ENCODE measurements at places on chromosomes 5 and 9.
A peak's percentile ranks its signal among the peaks of the same experiment; 100 is the strongest.

- peak; percentile 84 for DNase-seq
These were observed 9.2 kb upstream of the GPRIN1 start for GRCh38 chr5:176619203-176619568.

DNA sequence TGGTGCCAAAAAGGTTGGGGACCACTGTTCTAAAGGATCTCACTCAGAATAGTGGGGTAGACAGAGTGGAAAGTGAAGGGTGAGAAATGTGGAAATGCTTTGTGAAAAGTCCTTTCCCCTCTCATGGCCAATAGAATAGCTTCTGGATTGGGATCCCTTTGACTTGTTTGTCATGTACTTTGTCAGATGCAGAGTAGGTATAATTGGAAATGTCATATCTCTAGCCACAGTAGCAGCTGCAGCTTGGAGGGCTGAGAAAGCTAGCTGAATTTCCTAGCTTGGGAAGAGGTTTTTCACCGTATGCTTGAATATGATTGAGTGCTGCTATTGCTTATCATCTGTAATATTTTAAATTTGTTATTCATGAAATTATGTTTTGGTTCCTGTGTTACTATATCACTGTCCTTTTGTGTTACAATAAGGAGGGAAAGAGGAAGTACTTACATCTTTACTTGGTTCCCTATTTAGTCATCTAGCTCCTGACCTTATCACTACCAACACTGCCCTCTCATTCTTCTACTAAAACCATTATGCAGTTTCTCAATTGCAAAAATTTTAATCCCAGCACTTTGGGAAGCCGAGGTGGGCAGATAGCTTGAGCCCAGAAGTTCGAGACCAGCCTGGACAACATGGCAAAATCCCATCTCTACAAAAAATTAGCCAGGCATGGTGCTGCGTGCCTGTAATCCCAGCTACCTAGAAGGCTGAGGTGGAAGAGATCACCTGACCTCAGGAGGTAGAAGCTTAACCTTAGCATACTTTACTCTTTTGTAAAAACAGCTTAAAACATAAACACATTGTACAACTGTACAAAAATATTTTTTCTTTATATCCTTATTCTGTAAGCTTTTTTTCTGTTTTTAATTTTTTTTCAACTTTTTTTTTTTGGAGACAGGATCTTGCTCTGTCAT is 12.4 kb downstream of the SLC30A5 start:
- DNase-seq, result no peak

GRCh38 chr5:72314571-72315172 is 5.4 kb downstream of the MRPS27 start:
- DNase-seq, result no peak

- no peak for DNase-seq
These were observed 15.4 kb downstream of the FAM81B start for GRCh38 chr5:95406426-95407090.

- no peak for DNase-seq
These were observed 113.5 kb upstream of the SLC12A2 start for GRCh38 chr5:127970081-127970480.

DNA sequence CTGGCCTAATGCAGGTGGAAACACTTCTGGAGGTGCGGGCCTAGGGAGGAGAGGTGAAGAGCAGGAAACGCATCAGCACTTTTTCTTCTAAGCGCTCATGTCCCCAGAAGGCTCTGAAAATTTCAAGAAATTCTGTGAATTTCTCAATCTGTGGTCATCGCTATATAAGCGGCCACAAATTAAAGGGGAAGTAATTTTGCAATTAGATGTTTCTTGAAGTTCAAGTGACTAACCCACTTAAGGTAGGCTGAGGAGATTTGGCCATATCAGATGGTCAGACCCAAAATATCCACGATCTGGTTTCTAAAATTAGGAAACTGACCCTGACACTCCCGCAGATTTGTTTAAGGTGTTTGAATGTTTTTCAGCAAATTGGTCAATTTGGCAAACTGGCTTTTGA is 16.6 kb upstream of the HMGCR start:
- DNase-seq, result peak; percentile 15

GRCh38 chr5:168847511-168848073 is 268.4 kb upstream of the PANK3 start:
- no peak for DNase-seq

Measured in CD4-positive, alpha-beta T cell treated with Interferon alpha-2 for 1 hour (primary cell).